RKO (cell line): ENCODE measurements at places on chromosomes 11 and 22.
A peak's percentile ranks its signal among the peaks of the same experiment; 100 is the strongest.

- DNase-seq: no peak
These were observed 74.6 kb upstream of the KCNQ1OT1 start for GRCh38 chr11:2774173-2775082.

DNA sequence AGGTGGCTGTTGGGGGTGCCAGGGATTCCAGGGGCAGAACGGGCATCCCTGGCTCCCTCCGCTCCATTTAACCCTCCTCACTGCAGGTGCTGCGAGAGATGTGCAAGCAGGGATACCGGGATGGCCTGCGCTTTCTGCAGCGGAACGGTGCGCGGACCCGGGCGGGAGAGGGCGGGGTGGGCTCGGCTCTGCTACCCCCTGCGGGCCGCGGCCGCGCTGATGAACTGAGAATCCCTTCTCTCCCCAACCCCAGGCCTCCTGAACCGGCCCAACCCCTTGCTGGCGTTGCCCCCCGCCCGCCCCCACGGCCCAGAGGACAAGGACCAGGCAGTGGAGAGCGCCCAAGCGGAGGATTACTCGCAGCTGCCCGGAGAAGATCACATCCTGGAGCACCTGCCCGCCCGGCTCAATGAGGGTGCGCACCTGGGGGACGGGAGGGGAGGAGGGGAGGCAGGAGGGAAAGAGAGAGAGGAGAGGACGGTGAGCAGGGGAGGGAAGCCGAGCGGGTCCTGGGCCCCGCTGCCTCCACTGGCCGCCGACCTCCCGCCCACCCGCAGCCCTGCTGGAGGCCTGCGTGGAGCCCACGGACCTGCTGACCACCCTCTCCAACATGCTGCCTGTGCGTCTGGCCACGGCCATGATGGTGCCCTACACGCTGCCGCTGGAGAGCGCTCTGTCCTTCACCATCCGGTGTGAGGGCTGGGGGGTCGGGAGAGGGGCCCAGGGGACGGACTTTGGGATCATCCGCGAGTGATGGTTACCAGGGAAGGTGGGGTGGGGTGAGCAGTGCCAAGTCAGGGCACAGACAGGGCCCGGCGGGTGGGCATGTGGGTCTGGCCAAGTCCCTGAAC lies 4.1 kb upstream of the CRACR2B start:
- DNase-seq: no peak

GRCh38 chr11:70326365-70326811 lies 55.9 kb downstream of the PPFIA1 start:
- DNase-seq: no peak

DNA sequence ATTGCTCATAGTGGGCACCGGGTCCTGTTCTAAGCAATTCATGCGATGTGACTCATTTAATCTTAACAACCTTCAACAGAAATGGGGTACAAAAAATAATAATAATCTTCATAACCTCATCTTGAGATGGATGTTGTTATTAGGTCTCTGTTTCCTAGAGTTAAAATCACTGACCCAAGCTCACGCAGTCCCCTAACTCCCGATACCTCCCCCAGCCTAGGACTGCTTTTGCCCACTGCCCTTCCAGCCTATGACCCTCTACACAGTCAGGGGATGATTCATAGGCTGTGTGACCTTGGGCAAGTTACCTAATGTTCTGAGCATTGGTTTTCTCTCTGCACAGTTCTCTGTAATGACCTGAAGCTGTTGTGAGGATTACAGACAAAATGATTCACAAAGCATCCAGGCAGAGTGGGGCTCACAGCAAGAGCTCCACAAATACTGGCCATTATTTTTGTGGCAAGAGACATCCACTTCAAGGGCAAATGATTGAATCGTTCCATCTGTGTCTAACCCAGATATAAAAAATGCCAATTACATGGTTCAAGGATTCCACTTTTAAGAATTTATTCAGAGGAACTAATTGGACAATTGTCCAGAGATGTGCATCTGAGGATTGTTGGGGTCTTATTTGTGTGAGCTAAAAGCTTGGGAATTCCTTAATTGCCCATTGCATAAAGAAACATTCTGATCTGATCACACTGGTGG lies 20.0 kb downstream of the MTFP1 start:
- DNase-seq: peak; percentile 25

- no peak for DNase-seq
These were observed 114.1 kb upstream of the TBCEL start for GRCh38 chr11:120909676-120910416.

- DNase-seq: no peak
These were observed 45.2 kb downstream of the CLPB start for GRCh38 chr11:72389116-72389515.

- no peak for DNase-seq
These were observed 16.5 kb downstream of the C11orf91 start for GRCh38 chr11:33684003-33684706.

DNA sequence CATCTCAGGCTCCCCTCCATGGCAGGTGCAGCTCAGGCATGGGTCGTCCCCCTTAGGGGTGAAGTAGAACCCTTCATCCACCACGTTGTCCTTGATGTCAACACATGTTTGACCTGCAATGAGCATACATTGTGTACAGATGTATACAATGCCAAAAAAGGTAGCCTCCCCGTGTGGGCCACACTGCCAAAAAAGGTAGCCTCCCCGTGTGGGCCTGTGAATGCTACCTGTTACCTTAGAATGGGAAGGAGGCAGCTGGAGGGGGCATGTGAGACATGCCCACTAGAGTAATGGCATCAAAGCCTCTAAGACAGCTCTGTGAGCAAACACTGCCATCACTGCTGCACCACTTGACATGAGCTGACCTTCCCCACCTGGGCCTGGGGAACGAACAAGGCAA lies 73.7 kb downstream of the DGCR2 start:
- no peak for DNase-seq

GRCh38 chr22:41092023-41092817 lies at the start of gene EP300:
Gene EP300, plus strand, starts transcription at chr22:41092592. Its CDS starts 413 bp downstream, at chr22:41093005.
- DNase-seq: peak; percentile 81

DNA sequence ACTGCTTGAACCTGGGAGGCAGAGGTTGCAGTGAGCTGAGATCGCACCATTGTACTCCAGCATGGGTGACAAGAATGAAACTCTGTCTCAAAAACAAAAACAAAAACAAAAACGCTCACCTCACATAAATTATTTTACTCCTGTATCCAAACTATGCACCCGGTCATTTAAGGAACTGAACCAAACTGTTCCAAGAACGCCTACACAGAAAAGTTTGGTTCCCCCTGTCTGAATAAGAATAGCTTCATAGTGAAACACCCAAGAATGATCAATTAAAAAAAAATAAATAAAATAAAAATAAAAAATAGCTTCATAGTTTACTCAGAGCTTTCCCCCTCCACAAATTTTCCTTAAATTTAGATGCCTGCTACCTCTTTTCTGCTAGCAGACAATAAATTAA lies 13.7 kb downstream of the NUP98 start:
- no peak for DNase-seq

DNA sequence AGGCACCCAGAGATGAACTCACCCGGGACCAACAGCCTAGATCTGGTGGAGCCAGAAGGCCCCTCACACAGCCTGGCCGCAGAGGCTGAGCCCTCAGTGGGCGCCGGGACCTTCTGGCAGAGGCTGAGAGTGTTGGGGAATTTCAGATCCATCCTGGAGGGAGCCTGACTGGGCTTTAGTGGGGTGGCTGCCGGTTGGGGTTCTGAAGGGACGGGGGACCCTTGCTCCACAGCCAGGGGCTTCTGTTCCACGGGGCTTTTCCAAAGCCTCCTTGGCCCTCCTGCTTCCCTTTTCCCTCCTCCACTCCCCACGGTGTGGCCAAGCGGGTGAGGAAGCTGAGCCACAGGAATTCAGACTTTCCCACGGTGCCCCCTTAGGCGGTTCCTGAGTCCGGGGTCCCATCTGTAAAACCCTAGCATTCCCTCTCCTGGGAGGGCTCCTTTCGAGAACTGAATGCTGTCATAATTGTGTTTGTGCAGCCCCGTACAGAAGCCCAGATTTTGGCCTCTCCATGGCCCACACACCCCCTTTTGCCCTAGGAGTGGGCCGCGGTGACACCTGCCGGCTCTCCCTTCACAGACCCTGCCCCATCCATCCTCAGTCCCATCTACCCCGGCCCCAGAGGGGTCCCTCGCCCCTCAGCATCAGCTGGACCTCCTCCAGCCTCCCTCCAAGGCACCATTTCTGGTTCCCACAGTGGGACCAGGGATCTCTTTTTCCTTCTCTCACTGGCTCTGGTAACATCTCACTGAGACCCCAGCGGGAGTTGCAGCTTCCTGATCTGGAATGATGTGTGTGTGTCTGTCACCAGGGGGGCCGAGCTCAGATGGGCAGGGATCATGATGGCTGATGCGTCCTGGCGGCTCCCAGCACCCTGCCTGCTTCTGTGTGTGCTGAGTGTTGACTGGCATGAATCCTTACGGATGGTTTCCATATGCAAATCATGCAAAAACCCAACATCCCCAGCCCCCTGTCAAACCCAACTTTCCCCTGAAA lies 1048.4 kb downstream of the TBC1D22A start:
- DNase-seq: no peak

DNA sequence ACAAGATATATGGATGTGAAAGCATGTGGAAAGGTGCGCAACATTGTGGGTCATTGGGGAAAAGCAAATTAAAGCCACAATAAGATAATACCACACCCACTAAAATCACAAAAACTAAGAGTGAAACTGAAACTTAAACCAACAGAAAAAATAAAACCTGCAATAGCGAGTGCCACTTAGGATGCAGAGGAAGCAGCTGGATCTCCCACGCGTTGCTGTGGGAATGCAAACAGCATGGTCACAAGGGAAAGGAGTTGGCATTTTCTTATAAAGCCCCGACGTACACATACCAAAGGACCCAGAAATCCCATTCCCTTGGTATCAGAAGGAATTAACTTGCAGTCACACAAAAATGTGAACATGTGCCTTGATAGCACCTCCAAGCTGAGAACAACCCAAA lies 712.0 kb downstream of the TBC1D22A start:
- no peak for DNase-seq

DNA sequence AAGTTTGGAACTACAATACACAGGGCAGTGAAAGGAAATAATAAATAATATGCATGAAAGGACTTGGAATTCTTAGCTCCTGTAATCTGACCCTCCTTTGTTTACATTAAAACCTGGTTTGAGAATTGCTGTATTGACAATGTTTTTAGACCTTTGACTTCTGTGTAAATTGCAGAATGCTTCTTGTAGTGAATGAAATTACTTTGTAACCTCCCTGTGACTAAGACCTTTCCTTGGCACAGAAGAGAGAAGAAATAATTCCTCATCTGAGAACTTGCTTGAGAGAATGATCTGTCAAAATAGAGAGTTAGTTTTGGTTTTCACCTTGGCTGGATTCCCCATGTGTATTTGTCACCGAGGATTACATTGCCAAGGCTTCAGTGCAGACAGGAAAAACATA lies 640.0 kb upstream of the ANO5 start:
- no peak for DNase-seq

DNA sequence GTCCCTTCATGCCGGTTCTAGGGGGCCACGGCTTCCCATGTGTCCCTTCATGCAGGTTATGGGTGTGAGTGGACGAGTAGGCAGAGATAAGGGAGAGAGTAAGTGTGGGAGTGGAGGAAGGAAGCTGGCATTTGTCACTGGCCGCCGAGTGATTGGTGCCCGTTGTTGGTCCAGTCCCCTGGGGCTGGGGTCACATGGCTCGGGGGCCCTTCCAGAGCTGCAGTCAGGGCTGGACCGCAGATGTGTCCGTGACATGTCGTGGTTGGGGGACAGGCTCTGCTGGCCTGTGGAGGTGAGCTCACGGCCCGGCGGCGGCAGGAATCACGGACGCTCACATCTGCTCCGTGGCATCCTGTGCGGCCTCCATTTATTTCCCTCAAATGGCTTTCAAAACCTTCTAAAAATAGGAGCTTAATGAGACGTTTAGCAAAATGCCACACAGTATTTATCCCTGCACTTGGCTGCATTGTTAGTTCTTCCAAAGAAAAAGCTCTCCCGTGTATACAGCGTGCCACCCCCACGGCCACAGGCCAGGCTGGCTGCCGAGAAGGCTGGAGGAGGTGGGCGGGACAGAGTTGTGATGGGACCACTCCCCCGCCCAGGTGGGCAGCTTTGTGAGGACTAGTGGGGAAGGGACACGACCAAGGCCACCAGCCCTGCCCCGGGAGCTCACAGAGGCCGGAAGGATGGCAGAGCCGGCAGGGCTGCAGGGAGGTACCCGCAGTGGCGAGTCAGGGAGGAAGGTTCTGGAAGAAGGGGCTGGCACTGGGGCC lies 386.7 kb downstream of the TBC1D22A start:
- no peak for DNase-seq

DNA sequence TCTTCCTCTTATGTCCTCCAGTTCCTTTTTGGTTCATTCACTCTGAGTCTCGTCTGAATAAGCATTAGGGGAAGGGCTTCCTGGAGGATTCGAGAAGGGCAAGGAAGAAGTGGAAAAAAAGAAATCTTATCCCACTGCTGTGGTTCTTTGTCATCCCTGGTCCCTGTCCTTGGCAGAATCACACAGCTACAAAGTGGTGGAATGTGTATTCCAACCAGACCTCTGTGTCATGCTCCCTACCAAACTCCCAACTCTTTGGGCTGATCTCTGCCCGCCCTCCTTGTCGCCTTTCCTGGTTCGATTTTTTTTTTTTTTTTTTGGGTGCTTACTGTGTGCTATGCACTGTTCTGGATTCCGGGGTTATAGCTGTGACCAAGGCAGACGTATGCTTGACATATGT lies 61.0 kb downstream of the TEAD1 start:
- no peak for DNase-seq

- DNase-seq: no peak
These were observed 516 bp downstream of the OR52J3 start for GRCh38 chr11:5046754-5047330.

DNA sequence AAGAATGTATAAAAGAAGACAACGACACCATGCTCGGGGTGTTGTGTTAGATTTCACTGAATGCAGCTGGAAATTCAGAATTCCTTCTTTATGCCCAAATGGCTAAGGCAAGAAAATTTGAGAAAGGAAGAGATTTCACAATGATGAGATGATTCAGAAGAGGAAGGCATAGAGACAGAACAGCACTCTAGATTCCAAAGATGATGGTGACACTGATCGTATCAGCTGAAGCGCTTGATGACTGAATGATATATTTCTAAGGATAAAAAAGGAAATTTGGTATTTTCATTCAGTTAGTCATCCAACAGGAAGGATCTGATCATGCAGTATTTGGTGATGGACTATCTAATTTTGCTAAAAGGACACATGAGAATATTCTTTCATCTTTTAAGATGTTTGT lies 189.2 kb downstream of the EFCAB6 start:
- DNase-seq: no peak

DNA sequence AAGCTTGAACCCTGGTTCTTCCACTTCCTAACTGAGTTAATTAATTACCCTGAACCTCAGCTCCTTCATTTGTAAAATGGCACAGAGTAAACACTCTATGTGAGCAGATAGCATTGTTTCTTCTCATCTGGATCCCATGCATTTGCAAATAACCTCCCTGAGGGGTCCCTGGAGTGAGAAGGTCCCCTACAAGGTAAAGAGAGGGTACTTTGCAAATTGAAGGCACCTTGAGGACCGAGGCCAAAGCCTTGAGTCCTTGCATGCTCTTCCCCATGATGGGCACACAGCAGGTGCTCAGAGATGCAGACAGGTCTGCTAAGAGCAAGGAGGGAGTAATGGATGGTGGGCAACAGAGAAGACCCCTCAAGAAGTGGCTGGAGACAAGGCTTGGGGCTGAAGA lies 33.2 kb downstream of the OTOG start:
- DNase-seq: no peak

GRCh38 chr11:117466966-117467365 lies 139.3 kb downstream of the CEP164 start:
- no peak for DNase-seq

GRCh38 chr11:90241414-90241813 lies 18.6 kb upstream of the CHORDC1 start:
- no peak for DNase-seq
